ENCODE measurements at places on chromosomes 1 and 21.

DNA sequence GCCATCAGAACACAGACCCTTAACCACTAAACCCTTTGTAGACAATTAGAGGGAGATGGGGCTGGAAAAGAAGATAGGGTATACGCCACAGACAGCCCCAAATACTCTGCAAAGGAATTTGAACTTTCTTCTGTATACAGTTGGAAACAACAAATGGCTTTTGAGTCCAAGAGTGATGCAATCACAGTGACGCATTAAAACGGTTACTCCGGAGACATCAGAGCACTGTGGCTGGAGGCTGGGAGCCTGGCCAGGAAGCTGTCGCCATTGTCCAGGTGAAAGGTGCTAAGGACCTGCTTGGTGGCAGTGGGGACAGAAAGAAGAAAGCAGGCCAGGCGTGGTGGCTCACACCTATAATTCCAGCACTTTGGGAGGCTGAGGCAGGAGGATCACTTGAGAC, 4.2 kb downstream of the FLAD1 start:
- DNase-seq: no peak

DNA sequence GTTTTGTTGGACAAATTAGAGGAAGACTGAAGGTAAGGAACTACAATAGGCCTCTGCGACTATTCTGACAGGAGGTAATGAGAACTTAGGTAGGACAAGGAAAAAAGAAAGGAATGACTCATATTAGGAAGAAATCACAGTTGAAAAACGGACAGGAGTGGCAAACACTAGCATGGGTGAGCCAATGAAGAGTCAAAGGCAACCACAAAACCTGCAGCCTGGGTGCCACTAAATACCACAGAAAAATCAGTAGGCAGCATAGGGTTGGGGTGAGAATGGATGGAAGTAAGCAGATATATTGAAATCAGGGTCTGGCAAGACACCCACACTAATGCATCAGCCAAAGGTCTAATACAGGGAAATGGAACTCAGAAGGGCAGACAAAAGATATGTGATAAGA, 10.0 kb downstream of the RBM34 start:
- no peak for DNase-seq

- no peak for DNase-seq
Observed at GRCh38 chr1:156863631-156864030, 3.0 kb downstream of the NTRK1 start.

DNA sequence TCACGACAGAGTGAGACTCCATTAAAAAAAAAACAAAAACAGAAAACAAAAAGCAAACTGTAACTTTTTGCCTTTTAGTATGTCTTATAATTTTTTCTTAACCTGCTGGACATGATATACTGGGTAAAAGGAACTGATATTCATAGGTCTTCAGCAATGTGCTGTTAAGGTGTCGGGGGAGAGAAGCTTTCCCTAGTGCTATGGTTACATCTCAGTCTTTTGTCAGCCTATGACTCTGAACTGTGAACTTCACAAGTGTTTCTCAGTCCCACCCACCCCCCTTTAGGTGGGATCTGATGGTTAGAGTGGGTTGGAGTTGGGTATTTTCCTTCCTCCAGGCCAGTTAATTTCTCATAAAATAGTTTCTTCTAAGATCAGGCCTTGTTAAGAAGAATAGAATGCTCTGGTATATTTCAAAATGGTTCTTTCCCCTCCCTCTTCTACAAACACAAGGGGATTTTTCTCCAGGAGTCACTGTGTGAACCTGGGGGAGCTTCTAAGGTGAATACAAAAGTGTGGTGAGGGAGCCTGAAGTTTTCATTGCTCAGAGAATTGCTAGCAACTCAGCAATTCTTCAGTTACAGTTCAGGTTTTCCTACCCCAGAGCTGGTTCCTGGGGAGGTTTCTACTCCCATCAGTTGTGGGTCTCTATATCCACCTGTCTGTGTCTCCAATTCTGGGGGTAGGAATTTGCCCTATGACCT, 16.1 kb upstream of the EDARADD start:
- DNase-seq: no peak

GRCh38 chr1:87108228-87108627, 193.8 kb downstream of the HS2ST1 start:
- DNase-seq: no peak

GRCh38 chr1:237910834-237911233, 20.1 kb upstream of the ZP4 start:
- DNase-seq: no peak

GRCh38 chr1:216881695-216882094, 158.5 kb upstream of the ESRRG start:
- DNase-seq: no peak

DNA sequence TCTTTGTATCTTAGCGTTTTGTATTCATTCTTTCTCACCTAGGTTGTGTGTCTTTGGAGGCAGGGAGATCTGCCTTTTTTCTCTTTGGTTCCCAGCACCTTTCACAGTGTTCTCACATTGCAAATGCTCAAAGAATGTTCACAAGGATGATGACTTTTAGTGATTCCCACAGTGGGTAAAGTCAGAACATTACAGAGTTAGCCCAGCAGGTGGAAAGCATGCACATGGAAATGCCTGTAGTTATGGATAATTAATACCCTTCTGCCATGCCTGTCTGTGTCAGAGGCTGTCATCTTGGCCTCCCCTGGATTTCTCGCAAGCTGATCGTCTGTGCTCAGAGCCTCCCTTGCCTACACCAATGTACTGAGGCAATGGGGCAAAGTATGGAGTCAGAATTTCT, 458.9 kb downstream of the LMO4 start:
- no peak for DNase-seq

DNA sequence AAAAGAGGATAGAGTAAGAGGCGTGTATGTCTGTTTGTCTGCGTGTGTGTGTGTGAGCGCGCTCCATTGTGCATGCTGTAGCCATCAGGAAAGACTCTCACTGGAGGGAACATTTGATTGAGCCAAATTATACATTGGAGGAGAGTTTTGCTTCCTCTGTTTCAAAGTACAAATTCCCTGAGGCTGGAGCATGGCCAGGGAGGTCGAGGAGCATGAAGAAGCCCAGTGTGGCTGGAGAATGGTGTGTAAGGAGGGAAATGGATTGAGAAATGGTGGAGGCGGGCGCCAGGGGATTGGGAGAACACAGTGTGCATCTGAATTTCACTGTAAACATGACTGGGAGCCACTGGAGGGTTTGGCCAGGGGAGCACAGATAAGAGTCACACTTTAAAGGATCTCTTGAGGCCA, 22.1 kb upstream of the EFNA1 start:
- no peak for DNase-seq

GRCh38 chr21:36247316-36248010, 72.5 kb upstream of the MORC3 start:
- DNase-seq: no peak

DNA sequence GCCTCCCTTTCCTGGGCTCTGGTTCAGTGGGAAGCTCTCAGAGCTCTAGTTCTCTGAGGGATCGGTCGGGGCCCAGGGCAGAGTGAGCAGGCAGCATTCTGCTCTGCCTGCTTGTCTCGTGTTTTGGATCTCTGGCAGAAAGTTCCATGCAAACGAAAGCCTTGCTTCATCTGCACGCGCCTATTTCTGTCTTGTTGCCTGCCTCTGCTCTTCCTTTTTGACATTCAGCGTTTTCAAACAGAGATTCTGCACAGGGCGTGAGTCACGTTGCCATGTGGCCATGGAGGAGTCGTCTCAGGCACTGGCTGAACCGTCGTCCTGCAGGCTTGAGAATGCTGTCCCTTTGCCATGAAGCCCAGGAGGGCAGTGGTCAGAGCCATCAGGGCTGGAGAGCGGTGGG, 20.3 kb downstream of the AJAP1 start:
- no peak for DNase-seq

Data from stimulated activated CD4-positive, alpha-beta T cell treated with anti-CD3 and anti-CD28 coated beads, Interleukin-12 subunit alpha, Interleukin-12 subunit beta, amount 100 ng/mL, for 24 hours (primary cell).